ENCODE measurements at places on chromosomes 5 and 9.
A peak's percentile ranks its signal among the peaks of the same experiment; 100 is the strongest.

DNA sequence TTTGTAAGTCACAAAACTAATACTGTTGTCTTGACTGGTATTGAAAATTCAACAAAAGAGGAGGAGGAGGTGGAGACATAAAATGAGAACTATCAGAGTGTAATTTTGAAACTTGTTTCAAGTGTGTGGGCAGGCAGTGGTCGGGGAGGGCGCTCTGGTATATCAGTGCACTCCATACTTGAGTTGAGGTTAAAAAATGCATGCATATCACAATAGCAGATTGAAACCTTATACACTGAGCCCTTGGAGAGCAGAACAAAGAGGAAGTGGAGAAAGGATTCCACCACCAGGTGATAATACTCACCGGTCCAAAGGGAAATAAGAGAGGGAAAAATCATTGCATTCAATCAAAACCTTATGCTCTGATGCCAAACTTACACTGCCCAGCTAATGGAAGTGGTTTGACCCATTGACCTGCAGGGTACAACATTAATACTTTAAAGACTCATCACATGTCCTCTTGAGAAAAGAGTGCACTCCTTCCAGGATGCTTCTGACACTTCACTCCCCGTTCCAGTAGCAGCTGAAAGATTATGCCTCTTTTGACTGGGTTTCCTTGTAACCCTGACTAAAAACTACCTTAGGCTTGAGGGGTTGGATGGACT lies 79.5 kb upstream of the FAM169A start:
- no peak for DNase-seq

GRCh38 chr5:125537661-125538060 lies 791.2 kb upstream of the ZNF608 start:
- no peak for DNase-seq

DNA sequence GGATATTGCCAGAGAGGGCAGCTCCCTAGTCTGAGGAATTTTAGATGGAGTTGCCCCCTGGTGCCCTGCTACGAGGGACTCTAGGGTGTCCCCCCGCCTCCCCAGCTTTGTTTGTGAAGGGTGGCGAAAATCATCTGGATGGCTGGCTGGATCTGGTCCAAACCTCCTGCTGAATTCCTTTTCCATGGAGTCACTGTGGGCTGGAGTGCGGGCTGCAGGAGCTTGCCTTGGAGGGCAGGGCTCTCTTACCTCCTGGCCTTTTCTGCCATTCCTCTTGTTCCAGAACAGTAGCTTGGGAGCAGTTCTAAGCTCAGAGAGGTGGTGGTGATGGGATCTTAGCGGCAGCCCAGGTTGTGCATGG lies 2.1 kb downstream of the SYNPO start:
- DNase-seq = peak; percentile 64

DNA sequence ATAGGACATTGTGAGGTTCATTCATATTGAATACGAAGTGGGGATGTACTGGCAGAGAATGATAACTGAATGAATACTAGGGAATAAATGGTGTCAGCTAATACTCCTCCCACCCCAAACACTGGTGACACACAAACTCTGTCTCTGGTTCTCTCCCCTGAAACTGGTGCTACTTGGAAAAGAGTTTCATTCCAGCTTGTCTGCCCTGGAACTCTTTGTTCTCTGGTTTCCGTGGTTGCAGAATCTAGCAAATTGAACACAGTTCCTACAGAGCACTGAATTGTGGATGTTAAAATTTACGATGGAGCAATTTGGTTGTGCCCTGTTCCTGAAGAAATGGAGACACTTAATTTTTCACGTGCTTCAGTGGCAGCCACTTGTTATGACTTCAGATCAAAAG lies 181.7 kb downstream of the KCTD16 start:
- DNase-seq = no peak

- DNase-seq = no peak
Measured at GRCh38 chr5:28580616-28581015, 1542.2 kb upstream of the CDH9 start.

DNA sequence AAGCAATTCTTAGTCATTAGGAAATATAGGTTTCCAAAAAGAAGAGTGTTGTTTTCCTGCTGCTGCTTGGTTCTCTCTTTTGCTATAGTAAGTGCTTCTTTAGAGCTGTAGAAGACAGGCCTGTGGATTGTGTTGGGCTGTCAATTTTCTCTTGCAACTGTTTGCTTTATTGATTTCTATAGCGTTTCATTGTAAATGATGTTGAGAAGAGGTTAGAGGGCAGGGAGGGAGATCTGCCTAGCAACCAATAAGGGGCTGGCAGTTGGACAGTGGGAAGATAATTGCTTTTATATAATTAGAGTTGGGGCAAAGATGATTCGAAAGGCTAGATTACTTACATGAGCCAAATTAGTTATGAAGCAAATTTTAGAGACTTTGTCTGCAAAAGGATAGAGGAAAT lies 11.1 kb downstream of the UNC13B start:
- DNase-seq = no peak

DNA sequence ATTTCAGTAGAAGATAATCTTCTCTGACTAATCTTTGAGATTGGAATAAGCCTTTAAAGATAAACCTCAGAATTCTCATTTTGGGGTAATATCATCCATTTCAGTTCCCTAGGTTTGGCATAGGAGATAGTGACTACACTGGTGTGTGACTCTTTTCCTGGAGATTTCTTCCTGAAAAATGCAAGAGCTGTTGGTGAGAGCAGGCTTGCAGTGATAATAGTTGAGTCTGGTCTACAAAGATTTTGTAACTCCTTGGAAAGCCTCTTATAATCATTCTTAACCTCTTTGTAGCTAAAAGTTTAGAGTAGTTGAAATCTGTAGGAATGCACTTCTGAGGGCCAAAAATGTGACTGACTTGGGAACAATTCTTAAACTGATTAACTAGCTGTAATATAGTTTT lies 23.4 kb downstream of the RANBP17 start:
- no peak for DNase-seq

DNA sequence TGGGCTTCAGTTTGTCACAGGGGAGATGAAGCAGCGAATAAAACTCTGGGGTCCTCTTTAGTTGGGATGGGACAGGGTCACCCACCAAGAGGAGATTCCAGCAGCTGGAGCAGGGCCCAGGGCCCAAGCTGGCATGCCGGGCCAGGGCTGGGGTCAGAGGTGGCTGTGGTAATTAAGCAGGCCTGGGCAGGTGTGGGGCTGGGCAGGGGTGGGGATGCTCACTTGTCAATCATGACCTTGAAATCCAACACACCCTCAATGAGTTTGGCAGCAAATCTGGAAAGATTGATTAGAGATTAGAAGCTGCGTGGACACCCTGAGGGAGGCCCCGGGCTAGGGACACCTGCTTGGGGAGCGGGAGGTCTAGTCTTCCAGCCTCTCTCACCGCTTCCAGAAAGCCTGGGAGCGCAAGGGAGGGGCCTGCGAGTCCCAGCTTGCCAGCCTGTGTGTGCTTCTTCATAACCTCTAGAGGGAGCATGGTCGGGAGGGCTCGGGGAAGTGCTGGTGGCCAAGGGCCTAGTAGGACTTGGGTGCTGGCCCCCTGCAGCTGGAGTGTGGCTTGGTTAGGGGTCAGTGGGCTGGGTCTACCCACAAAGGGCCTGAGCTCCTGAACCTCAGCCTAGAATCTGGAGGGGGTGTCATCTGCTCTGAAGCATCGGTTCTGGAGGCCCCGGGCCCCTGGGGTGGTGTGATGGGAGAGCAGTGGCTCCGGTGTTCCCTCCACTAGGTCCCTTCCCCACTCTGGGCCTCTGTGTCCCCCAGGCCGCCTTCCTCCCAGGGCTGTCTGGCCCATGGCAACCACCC lies 7.6 kb downstream of the CRAT start:
- no peak for DNase-seq

DNA sequence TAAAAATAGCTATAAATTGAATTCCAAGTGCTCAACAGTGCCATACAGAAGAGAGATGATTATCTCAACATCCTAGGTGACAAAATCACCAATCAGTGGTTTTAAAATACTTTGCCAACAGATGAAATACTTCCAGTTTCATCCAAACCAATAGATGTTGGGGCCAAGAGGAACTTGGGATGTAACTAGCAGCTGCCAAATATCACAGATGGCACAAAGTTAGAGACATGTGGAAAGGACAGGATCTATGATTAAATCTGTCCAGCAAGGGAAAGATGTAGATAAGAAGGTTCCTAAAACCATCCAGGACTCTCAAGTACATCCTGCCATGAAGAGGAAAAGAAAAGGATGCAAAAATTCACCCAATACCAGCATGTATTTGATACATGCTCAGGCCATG lies 23.8 kb downstream of the TRPM3 start:
- no peak for DNase-seq

GRCh38 chr9:4010309-4010708 lies 289.6 kb downstream of the GLIS3 start:
- no peak for DNase-seq

DNA sequence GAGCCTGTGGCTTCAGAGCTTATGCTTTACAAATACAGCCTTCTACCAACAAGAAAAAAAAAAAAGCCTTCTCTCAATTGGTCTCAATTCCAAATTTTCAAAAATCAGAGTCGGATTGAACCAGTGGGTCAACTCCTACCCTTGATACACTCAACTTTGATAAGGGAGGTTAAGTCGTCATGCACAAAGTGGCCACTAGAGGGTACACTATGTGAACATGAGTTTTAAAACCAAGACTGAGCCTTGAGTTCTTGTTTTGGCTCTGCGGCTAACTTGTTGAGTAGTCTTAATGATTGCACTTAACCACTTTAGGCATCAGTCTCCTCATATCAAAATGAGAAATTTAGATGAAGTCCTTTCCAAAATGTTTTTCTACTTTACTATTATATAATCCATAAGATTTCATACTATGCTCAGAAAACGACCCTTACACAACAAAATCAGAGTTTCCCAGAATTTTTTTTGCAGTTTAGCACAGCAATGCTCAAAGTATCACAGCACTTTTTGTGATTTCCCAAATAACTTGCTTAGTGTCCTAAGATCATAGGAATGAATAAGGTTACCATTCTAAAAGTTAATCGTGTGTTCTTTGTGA lies 92.9 kb upstream of the MTAP start:
- peak; percentile 10 for DNase-seq

DNA sequence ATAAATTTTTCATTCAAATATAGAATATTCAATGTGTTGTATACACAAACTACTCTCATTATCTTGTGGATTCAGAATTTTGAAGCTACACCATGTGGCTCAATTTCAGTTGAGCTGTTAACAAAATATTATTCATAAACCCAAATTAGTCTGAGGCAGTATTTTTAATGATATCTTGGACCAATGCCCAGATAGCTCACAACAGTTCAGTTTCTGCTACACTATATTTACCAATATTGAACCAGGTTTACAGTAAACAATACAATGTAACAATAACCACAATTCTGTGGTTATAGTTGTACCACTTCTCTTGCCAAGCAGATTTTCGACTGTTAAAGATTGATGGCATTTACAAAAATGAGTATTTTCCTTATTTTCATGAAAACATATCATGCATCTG lies 99.9 kb downstream of the SSBP2 start:
- no peak for DNase-seq

DNA sequence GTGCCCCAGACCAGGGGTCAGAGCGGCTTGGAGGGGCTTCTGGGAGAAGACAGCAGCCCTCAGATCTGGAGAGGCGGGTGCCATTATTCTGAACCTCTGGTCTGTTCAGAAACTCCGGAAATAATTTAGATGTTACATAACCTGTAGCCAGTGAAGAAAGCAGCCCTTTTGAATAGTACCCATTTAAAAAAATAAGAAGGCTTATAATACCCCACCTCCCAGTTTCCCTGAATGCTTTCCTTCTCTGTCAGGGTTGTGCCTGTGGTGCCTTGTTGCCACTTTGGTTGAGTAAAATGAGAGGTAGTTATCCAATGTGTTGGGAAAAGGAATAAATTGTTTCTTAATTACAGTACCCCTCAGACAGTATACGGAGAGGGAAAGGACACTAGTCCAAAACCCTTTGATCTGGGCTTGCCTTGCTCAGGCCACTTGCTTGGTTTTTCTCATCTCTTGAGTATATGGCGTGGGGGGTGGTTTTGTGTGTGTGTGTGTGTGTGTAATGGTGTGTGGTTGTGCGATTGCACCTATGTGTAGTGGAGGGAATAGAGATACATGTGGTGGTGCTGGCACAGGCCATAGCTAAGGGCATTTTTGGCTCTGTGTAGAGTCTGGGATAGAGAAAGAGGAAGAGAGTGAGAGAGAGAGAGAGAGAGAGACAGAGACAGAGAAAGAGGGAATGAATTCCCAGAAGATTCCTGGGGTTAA lies 59.1 kb upstream of the TLR4 start:
- no peak for DNase-seq

DNA sequence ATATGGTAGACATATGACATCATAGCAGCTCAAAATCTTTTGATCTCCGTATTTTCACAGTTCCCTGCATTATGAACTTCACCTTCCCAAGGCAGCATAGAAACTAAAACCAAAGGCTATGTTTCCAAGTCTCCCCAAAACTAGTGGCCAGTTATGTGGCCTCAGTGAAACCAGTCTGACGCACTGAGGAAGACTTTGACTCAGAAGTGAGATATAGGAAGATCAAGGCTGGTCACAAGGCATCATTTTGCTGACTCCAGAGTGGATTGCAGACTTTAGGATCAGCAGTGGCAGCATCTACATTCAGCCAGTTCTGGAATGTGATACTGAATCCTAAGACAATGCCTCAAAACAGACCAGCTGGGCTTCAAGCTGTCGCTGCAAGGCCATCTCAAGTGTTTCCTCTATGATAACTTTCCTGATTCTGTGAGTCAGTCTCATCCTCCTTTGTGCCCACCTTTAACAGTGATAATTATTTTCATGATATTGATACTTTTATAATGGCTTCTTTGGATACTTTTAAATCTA lies 34.4 kb upstream of the ELL2 start:
- no peak for DNase-seq

GRCh38 chr9:34463098-34463900 lies 4.7 kb downstream of the DNAI1 start:
- DNase-seq = no peak

DNA sequence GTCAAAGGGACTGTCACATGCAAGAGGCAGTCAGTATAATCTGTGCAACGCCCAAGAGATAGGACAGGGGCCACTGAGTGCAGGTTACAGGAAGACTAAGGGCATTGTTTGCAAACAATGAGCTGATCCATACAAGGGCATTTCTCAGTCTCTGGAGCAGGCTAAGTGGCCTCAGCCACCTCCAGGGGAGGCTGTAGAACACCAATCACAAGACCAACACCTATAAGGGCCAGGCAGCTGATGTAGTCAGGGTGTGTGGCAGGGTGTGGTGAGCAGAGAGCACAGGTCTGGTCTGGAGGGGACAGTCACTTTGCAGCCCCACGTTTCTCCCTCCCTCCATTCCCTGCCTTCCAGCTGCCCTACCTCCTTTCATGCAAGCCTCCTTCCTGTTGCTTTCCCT lies 83.2 kb upstream of the ADRA1B start:
- no peak for DNase-seq

DNA sequence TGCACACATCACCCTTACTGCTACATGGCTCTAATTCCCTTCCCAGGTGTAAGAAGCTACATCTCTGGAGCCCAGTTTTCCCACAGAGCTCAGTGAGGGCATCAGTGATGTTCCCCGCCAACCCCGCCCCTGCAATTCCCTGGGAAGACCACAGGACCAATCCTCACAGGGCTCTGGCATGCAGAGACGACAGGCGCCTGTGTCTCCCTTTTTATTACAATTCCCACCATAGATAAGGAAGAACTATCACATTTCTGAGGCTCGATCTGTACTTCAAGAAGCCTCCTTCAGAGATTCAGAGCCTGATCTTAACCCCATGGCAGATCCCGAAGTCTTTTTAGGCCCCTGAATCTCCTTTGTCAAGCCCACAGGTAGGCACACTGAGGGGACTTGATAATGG lies at the start of gene OR1L6:
TSS of gene OR1L6 (plus strand) at position 301 of the 400 bp plus-strand sequence. CDS start 7,545 bp downstream, outside the sequence.
- DNase-seq = no peak
